Stimulated activated CD4-positive, alpha-beta T cell treated with anti-CD3 and anti-CD28 coated beads, Interleukin-2, amount 100 ng/mL, for 4 hours (primary cell): ENCODE measurements at places on chromosomes 12 and 14.

GRCh38 chr12:130320536-130320935, 17.2 kb upstream of the PIWIL1 start:
- no peak for DNase-seq

GRCh38 chr14:72547999-72548398, 345.9 kb downstream of the DPF3 start:
- DNase-seq, result no peak

DNA sequence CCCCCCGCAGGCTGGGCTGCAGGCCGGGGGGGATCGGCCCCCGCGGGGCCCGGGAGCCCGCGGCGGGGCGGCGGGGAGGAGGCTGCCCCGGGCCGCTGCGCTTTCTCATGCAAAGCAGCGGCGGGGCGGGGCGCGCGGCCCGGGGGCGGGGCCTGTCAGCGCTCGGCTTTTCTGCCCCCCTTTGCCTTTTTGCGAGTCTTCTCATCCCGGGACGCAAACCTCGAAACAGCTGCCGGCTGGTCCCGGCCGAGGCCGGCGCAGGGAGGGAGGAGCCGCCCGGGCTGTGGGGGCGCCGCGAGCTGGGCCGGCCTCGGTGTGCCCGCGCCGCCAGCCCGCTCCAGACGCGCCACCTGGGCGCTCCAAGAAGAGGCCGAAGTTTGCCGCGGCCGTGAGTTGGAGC, at the start of gene FZD10:
Gene FZD10 (plus strand): TSS at position 198 of the 400 bp plus-strand sequence. CDS start 479 bp downstream, outside the sequence.
- no peak for DNase-seq

DNA sequence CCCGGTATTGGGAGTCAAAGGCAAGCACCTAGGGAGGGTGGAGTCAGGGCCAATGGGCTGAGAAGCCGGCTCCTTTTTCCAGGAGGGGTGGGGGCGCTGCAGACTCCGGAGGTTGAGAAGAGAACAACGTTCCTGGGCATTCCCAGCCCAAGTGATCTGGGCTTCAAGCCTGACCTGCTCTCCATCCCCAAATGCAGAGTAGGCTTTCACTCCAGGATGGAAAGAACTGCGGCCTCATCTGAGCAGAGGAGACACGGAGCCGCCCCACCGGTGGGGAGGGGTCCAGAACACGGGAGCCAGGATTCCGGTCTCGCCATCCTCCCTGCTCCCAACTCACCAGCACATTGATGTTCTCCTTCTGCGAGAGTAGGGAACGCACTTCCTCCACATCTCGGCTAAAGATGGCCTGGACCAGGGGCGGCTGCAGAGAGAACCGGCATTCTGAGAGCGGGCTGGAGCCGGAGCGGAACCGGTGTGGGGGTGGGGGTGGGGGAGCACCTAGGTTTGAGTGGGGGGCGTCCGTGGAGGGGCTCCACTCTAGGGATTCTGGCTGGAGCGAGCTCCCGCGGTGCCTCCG, 605 bp downstream of the ANKRD52 start:
- no peak for DNase-seq

DNA sequence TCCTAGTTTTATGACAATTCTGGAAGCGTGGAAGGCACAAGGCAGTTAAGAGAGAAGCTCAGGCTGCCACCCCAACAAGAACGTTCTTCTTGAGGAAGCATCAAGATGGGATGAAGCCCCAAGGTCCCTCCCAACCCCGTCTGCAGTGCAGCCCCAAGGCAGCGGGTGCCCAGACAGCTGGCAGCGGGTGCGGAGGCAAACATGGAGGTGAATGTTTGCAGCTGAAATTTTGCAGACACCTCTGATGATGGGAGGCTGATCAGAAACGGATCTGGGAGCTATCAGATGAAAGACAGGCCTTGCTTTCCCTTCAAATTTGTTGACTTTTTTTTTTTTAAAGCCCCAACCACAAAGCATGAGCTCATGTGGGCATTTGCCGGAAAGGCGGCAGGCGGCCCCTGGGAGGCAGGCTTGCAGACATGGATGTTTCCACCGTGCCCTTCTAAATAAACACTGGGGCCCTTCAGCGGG, 230.7 kb upstream of the RTL1 start:
- no peak for DNase-seq

DNA sequence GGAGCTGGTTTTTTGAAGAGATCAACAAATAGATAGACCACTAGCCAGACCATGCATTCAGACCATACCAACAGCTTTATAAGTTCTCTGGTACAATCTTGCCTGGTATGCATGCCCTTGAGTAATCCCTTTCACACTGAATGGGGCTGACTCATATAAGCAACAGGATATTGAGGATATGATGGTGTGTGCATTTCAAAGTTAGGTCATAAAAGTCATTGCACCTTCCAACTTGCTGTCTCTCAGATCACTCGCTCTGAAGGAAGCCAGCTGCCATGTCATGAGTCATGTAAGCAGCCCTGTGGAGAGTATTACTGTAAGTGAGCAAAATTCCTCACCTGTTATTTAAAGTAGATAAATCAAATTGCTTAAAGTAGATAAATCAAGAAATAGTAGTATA, 45.0 kb upstream of the OR6J1 start:
- no peak for DNase-seq

GRCh38 chr12:130953771-130954543, at the start of gene ADGRD1:
TSS of gene ADGRD1 (plus strand) at chr12:130953907. CDS start at chr12:130954466, 559 bp downstream.
- no peak for DNase-seq

DNA sequence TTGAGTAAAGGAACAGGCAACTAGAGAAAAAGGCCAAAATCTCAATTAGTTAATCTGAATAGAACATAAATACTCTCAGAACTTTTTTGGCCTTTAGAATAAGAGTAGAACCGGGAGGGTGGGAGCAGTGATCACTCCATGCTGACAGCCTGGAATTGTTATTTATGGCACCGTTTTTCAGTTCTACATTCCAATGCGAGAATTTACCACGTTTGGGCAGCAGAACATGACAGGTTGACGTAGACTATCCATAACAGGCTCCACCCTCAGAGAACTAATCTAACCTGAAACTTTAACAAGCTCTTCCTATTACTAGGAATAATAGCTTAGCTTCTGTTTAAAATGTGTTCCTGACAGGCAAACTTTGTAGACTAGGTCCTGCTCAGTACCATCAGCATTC, 379.1 kb downstream of the SEC23A start:
- DNase-seq, result no peak

DNA sequence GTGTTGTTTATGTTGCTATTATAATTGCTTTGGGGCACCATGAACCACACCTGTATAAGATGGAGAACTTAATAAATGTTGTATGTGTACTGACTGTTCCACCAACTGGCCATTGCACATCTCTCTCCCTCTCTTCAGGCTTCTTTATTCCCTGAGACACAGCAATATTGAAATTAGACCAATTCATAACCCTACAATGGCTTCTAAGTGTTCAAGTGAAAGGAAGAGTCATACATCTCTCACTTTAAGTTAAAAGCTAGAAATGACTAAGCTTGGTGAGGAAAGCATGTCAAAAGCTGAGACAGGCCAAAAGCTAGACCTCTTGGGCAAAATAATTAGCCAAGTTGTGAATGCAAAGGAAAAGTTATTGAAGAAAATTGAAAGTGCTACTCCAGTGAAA, 373.3 kb downstream of the RGS6 start:
- DNase-seq, result no peak

- DNase-seq, result no peak
Observed at GRCh38 chr12:126547905-126548304, 1482.7 kb downstream of the AACS start.

GRCh38 chr12:66405395-66405794, 103.1 kb downstream of the HELB start:
- DNase-seq, result no peak

- no peak for DNase-seq
Observed at GRCh38 chr12:131093971-131094830, 140.5 kb downstream of the ADGRD1 start.
